ENCODE measurements at places on chromosomes 5 and 9.

DNA sequence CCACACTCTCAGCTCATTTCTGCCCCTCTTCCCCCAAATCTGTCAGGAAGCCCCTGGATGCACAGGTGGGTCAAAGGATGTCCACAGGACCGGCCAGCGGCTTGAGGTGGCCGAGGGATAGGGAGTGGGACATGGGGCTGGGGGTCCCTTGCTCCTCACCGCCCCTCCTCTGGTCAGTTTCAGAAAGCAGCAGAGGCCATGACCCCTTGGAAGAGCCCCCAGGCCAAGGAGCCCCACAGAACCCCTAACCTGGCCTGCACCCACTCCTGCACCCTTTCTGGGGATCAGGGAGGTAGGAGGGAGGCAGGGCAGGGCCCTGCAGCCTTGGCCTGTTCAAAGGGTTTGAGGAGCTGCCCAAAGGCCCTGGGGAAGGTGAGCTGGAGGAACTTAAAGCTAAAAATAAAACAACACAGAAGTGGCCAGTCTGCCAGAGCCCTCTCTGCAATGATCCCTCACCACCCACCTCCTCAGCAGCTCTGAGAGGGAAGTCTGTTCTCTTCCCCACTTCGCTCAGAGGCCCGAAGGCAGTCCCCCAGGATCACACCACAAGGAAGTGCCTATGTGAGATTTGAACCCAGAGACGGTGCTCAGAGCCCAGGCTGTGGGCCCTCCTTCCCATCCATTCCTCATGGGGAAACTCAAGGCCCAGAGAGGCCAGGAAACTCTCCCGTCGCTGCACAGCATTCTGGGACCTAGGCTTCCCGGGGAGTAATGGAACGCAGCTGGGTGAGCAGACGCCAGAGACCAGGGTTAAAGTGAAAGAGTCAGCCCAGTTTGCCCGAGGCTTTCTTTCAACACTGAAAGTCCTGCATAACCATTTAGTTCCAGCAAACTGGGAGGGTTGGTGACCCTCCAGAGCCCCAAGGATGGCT, 910 bp downstream of the ENG start:
- DNase-seq, result no peak

DNA sequence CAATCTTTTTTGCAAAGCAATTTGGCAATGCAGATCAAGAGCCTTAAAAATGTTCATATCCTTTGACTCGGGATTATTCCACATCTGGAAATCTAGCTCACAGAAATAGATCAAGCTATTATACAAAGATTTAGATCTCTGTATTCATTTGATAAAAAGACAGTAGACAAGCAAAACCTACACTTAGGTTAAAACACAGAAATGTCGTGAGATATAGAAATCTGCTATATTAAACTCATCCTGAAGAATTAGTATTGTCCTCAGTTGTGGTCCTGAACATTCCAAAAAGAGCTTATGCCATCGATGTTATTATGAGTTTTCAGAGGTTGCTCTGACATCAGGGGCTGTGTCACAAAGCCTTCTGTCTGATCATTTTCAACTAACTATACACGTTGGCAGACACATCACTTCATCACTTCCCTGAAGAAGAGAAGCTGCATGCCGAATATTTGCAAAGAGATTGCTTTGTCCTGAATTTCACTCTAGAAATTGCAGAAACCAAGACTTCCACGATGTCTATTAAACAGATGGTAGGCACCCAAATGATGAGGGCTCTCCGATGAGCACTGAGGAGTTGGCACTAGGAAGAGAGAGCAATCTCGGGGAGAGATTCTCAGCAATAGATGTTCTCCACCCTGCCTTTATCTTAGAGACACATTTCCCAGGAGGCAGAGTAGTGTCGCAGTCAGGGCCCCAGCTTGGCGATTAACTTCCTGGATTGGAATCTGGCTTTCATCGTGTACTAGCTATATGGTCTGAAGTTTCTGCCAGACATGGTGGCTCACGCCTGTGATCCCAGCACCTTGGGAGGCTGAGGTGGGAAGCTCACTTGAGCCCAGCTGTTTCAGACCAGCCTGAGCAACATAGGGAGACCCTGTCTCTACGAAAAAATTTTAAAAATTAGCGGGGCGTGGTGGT, 1.9 kb upstream of the UBTD2 start:
- no peak for DNase-seq

DNA sequence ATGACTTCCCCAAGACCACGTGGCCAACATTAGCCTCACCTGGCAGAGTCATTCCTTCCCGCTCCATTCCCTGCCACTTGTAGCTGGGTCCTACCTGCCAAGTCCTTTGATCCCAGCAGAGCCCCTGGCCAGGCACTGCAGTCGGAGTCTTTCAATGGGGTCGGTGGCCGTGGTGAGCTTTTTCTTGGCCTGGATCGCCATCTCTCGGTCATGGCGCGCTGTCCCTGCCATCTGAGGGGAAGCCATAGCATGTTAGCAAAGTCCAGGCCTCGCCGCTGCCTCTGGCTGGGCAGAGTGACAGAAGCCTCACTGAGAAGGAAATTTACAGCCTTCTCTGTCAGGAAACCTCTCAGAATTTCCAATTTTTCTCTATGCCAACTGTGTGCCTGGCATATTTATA, 17.5 kb downstream of the CAPSL start:
- DNase-seq, result no peak

- no peak for DNase-seq
Measured at GRCh38 chr5:166540156-166540555, 1751.3 kb upstream of the WWC1 start.

DNA sequence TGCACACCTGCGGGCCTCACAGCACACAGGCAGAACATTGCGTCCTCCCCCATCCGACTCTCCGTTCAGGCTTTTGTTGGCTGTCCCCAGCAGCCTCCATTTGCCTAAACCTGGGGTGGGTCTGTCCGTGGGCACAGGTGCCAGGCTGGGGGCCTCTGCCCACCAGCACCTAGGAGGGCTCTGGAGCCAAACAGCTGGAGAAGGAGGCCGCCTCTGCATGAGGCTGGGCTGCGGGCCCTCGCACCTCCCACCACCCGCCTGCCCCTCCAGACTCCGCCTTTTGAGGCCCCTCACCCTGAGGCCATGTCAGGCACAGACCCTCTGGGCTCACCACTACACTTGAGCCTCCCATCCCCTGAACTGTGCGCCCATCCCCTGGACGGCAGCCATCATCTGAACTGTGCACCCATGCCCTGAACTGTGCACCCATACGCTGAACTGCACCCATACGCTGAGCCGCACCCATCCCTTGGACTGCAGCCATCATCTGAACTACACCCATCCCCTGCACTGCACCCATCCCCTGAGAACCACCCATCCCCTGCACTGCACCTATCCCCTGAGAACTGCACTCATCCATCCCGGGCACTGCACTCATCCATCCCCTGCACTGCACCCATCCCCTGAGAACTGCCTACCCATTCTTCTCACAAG, 98.0 kb upstream of the OTULINL start:
- no peak for DNase-seq

DNA sequence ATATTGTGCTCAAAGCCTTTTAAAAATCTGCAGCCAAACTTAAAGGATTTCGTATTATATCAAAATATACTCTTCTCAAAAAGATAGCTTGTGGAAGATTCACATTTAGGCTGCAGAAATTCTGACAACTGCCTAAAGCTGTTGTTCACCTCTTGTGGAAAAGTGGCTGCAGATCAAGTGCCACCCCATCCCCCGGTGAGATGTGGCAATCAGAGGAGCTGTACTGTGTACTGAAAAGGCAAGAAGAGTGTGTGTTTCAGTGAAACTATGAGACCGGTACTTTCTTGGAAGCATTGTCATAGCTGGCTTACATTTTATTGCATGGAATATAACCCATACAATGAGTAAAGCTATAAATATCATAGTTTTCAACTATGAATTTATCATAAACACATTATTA, 64.3 kb downstream of the CDH18 start:
- DNase-seq, result no peak

GRCh38 chr9:97889941-97890887, 32.1 kb downstream of the TRMO start:
- peak; percentile 43 for DNase-seq

GRCh38 chr9:76198336-76198735, 195.9 kb downstream of the RFK start:
- DNase-seq, result no peak

GRCh38 chr9:17339156-17339555, 204.3 kb downstream of the CNTLN start:
- no peak for DNase-seq

DNA sequence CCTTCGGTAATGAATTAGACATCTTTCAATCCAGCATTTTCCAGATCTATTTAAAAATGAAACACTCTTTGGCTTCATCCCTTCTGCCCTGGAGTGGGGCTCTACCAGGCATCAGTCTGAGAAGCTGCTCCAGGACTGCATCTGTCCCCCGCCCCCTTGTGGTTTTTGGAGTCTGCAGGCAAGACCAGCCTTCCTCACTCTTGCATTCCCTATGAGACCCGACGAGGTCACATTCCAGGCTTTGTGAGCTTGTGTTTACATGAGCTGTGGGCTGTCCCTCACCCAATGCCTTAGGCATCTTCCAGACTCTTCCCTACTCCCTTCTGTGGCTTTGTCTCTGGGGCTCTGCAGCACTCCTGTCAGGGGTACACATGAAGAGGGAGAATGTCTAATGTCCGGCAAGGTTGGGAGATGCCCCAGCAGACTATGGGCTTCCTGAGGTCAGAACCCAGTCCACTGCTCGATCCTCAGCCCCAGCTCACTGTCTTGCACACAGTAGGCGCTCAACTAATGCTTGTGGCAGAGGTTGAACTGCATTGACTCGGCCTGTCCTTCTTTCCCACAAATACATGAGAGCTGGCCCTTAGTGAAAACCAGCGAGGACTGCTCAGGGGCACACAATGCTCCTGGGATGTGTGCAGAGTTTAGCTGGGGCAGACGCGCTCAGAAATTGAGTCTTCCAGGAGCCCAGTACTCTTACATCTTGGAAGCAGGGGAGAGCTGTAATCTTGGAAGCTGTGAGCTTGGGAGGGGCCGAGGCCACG, 11.7 kb upstream of the GADD45G start:
- no peak for DNase-seq

GRCh38 chr5:133926489-133927299, 41.7 kb downstream of the C5orf15 start:
- DNase-seq, result no peak

DNA sequence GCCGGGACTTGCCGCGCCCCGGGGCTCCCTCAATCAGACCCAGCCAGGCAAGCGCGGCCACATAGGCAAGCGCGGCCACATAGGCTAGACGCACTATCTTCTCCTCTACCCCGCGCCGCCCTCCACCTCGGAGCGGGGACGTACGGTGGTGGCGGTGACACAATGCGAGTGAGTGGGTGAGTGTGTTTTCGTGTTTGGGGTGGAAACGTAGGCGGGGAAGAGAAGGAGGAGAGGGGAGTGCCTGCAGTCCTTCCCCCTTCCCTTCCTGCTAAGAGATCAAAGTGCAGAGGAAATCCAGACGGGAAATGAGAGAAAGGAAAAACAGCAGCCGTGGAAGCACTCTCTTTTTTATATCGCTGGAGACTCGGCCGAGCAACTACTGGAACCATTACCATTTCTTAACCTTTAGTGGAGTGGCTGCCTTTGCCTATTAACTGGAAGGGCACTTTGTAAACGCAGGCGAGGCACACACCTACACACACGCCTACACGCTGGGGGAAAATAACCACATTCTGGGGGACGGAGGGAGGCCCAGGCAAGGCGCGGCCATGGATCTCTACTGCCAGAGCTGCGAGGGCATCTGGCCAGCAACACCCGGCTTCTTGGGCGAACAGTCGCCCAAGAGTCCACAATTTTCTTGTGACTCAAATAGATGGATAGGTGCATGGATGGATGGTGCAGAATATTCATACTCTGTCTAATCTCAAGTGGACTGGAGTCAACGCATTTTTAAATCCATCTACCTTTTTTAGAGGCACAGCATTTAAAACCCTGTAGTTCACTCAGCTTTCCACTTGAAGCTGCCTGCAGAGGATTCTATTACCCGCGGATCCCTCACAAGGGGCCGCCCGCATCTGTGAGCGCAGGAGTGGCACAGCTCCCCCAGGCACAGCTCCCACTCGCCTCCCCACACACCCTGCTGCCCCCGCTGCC, 2.1 kb downstream of the EDIL3 start:
- DNase-seq, result no peak

GRCh38 chr5:175274171-175274570, 169.8 kb downstream of the DRD1 start:
- no peak for DNase-seq

DNA sequence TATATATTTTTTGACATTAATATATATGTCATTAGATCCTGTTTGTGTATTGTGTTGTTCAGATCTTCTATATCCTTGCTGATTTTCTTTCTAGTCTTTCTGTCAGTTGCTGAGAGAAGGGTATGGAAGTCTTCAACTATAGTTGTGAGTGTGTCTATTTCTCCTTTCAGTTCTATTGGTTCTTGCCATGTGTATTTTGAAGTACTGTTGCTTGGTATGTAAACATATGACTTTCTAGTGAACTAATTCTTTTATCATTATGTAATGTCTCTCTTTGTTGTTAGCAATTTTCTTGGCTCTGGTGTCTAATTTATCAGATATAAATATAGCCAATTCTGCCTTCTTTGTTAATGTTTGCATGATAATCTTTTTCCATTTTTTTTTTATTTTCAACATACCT, 84.3 kb upstream of the CAST start:
- no peak for DNase-seq

DNA sequence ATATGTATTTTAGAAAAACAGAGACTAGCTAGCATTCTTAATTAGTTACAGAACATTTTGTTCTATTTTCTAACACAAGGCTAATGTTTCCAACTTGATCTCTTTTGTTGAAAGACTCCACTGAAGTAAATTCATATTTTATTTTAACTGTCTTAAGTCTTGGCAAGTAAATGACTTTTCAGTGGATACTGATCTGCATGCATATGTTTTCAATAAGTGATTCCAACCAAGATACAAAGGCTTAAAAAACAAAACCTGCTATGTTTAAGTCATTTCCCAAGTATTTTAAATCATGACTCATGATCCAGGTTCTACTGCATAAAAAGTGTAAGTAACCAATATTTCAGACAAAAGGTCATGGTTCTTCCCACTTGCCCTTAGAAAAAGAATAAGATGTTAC, 5.7 kb downstream of the CDO1 start:
- no peak for DNase-seq

All from activated CD8-positive, alpha-beta memory T cell treated with anti-CD3 and anti-CD28 coated beads for 1 hour (primary cell).